ENCODE measurements at places on chromosomes 6 and 20.
A peak's percentile ranks its signal among the peaks of the same experiment; 100 is the strongest.

DNA sequence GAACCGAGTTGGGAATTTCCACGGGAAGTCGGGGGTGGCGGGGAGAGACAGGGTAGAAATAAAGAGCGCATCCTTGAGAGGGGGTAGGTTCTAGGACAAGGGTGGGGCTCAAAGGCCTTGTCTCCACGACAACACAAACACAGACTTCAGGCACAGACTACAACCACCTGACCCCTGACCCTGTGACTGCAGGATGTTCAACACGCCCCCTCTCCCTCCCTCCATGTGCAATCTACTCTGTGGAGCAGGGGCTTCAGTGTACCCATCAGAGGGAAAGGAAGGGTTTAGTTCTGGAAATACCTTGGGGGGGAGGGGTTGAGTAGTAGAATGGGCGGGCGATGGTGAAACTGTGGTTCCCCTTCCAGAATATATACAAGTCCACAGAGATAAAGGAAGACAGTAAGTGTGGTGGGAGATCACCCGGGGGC is 651 bp upstream of the TAPBP start:
- peak; percentile 91 for DNase-seq

DNA sequence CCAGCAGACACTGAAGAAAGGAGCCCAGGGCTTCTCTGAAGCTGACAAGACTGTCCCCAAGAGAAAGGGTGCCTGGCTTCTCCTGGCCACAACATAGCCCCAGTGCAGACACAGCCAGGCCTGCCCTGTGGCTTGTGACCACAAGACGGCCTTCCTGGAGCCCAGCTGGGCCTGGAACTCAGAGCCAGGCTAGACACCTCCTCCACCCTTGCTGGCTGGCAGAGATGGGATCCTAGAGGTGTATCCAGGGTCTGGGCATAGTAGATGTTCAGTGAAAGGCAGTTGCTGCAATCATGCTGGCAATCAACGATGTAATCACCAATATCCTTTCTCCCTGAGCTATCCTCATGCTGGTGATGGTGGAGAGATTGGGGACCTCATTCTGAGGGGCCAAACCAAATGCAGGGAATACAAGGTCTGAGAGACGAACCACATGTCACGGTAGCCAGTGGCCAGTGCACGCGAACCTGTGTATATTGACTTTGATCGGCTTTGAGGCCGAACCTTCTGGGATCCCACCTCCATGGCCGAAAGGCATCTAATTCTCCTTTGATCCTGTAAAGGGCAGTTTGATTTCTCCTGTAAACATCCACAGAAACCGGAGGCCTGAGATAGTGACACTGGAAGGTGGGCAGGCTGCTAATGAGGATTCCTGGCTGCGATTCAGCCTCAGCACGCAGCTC is 115.2 kb downstream of the PSMB1 start:
- DNase-seq, result no peak

DNA sequence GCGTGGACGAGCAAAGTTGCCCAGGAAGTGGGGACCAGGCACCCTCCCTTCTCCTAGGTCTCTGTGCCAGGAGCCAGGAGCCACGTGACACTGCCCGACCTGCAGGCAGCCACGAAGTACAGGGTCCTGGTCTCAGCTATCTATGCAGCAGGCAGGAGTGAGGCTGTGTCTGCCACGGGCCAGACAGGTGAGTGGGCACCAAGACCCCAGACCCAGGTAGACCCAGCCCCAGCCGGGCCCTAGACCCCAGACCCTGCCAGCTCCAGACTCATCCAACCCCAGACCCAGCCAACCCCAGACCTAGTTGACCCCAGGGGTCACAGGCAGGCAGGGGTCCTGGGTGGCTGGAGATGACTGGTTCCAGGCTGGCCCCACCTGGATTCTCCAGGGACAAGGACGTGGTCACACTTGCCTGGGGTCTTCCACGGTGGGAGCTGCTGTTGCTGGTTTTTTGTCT is 21.1 kb downstream of the COL20A1 start:
- no peak for DNase-seq

GRCh38 chr6:142289687-142290086 is 12.1 kb upstream of the ADGRG6 start:
- DNase-seq, result no peak

DNA sequence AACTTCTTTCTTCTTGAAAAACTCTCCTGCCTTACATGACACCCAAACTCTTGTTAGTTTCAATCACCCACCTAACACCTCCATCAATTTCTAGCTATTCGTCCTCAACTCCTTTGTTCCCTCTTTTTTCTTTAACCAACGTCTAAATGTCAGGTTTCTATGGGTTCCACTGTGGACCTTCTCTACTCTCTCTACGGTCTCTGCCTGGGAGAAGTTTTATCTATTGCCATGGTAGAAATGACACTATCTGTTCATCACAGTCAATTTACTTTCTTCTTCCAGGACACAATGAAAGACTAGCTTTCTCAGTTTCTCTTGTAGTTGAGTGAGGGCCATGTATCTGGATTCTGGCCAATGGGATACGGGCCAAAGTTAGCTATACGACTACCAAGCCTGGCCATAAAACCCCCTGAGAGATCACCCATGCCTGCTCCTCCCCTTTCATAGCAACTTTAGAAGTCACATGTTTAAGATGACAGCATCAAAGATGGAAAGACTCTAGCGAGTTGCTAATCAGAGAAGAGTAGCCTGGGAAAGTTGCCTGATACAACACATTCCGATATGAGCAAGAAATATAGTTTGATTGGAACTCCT is 17.9 kb downstream of the RNGTT start:
- DNase-seq, result no peak

DNA sequence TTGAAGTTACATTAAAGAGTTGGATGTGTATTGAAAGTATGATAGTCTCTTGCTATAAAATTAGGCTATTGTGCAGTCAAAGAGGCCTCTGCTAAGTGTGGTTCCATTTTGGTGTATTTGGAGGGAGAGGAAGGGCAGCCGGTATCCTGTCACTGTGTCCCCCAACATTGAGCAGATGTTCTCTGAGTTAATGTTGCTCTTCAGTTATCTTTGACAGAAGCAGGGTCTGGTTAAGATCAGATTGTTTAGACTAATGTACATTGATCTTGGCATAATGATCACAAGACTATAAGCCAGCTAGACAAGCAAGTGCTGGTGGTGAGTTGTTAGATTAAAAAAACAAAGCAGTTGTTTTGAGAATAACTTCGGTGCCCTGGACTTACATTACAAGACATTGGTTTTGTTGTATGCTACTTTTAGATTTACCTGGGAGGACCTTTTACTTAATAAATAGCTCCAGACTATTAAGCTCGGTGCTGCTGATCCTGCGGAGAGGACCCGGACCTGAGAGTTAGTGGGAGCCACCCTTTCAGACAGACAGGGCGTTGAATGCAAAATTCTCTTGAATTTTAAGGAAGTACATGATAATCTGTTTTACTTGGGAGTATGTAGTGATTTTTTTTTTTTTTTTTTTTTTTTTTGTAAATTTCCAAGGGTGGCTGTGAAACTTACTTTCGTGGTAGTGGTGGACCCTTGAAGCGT is 97.8 kb downstream of the JARID2 start:
- no peak for DNase-seq

GRCh38 chr6:57254055-57254717 is 32.1 kb upstream of the RAB23 start:
- DNase-seq, result no peak

- DNase-seq, result peak; percentile 92
These were observed 636.0 kb downstream of the MMUT start for GRCh38 chr6:48826901-48827701.
